ENCODE measurements at places on chromosomes 5 and 9. TPM values are rescaled to one million over a fixed set of nuclear protein-coding genes. Genes with fewer than 3 reads are reported as not detected.

GRCh38 chr9:73684601-73685000 lies 532.9 kb downstream of the ANXA1 start:
- DNase-seq = no peak

The PIP5KL1 gene
- total RNA-seq = 4.0 TPM

GRCh38 chr9:94140791-94141790 lies 56.8 kb downstream of the PTPDC1 start:
- DNase-seq = no peak

DNA sequence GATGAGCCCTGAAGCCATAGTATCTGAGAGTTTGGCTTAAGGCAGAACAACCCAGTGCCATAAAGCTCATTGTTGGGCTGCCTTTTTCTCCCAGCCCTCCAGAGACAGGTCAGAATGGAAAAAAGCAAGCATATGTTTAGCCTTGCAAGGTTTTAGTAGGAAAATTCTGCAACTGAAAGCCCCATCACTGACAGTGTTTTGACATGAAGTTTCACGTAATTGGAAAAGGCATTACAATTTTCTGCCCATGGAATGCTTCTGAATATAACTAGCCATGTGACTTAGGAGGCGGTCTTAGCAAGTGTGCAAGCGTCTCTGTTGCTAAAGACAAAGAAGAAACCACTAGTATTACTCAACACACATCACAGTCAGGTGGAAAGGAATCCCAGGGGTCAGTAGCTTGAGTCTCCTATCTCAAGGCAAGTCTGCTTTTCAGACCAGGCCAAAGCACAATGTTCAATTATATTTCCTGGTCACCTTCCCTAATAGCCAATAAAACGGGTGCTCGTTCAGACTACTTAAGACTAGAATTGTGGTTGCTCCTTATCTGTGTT lies 117.6 kb downstream of the CARTPT start:
- no peak for DNase-seq

The TMEM252 gene
- not detected for total RNA-seq

All from activated naive CD4-positive, alpha-beta T cell treated with anti-CD3 and anti-CD28 coated beads, Interleukin-2, amount 50 U/mL, for 72 hours (primary cell).